ENCODE measurements at places on chromosomes 5 and 9.
A peak's percentile ranks its signal among the peaks of the same experiment; 100 is the strongest.

- no peak for DNase-seq
These were observed 259.1 kb upstream of the DAPK1 start for GRCh38 chr9:87238545-87238944.

DNA sequence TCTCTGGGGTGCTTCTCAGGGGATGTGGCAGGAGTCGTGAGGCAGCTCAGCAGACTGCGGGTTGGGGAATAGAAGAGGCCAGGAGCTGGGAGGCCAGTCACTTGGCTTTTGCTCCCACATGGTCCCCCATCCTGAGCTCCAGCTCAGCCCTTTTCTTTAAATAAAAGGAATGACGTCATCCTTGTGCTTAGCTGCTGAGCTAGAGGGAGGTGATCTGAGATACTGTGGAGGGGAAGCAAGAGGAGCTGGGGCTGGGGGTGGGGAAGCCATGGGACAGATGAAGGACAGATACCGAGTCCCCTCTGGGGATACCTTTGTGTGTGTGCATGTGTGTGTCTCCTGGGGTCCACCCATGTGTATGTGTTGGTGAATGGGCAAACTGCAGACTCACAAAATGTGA lies 89.0 kb upstream of the ARAP3 start:
- no peak for DNase-seq

GRCh38 chr5:5505815-5506214 lies 83.3 kb downstream of the ICE1 start:
- no peak for DNase-seq

GRCh38 chr5:67182301-67182790 lies 14.3 kb downstream of the CD180 start:
- peak; percentile 62 for DNase-seq

- DNase-seq = no peak
These were observed 116.5 kb downstream of the MVB12B start for GRCh38 chr9:126443144-126443543.

- DNase-seq = no peak
These were observed 26.3 kb downstream of the FAF2 start for GRCh38 chr5:176474476-176474875.

Data from retinal pigment epithelial cell (primary cell).